H4 (cell line): ENCODE measurements at places on chromosomes 16 and 17. TPM values are rescaled to one million over a fixed set of nuclear protein-coding genes. Genes with fewer than 3 reads are reported as not detected.

KIF2B gene
- 0.33 TPM in 1 of 2 replicates, not detected in the other for total RNA-seq

ARL5C gene
- total RNA-seq: not detected in 2 replicates

FAM83G gene
- total RNA-seq: 4.4 and 5.9 TPM in 2 replicates

TTLL6 gene
- 0.12 and 0.18 TPM in 2 replicates for total RNA-seq

MYH13 gene
- total RNA-seq: not detected in 2 replicates

DNA sequence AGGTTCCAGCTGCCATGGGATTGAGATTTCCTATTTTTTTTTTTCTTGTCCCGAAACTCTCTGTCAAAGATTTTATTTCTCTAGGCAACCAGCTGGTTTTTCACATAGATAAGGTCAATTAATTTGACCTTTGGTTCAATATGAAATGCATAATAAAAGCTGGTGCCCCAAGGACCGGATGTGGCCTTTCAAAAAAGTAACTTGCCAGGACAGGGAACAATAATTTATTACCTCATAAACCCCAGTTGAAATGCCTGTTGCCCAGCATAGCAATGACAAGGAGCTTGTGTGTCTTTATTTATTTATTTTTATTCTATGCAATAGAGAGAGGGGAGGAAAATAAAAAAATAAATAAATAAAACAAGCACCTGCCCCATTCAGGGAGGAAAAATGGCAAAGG lies 472.7 kb downstream of the KCNJ2 start:
- no peak for DNase-seq

DNA sequence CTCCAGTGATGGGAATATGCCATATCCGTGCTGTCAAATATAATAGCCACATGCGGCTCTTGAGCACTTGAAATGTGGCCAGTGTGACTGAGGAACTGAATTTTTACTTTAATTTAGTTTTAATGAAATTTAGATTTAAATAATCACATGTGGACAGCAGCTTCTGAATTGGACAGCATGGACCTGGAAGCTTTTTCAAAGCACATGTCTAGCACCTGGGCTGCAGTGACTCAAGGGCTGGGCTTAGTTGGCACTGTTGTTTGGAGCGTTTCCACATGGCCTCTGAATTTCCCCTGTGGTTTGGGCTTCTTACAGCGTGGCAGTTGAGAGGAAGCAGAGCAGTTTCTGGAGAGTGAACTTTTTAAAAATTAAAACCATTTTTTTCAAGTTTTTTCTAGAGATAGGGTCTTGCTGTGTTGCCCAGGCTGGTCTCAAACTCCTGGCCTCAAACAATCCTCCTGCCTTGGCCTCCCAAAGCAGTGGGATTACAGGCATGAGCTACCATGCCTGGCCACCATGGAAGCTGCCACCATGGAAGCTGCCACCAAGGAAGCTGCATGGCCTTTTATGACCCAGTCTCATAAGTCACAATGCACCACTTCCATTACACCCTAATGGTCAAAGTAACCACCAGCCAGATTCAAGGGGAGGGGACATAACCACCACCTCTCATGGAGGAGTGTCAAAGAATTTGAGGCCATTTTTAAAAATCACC lies 6.7 kb upstream of the TOB1 start:
- no peak for DNase-seq

GRCh38 chr17:36999471-36999870 lies 50.7 kb downstream of the AATF start:
- DNase-seq: no peak

DNA sequence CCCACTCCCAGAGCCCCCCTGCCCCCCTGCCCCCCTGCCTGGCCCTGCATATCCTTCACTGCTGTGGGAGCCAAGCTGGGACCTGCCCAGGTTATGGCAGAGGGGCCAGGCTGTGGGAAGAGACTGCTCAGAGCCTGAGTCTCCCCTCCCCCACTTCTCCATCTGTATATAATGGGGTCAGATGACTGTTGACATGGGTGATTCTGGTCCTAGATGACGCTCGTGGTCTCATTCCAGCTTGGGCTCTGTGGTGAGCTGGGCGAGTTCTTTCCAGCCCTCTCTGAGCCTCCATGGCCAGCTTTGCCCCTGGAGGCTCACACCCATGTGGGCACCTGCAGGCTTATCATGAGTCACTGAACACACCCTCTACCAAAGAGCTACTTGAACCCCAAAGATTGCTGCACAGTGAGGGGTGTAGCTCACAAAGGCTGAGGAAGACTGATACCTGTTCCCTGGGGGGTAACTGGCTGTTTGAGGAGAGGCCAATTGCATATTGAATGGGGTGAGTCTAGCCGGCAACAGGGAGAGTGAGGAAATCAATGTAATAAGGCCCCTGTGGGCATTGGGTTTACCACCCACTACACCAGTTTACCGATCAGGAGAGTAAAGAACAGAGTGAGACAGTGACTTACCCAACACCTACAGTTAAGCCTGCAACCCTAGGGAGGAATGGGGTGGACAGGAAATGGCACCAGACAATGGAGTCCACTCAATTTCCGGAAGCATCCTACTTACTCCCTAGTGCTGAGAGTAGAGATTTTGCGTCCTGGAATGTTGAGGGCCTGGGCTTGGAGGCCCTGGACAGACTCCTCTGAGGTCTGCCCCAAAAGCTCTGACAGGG lies 4.2 kb upstream of the SREBF1 start:
- DNase-seq: peak; percentile 50

DNA sequence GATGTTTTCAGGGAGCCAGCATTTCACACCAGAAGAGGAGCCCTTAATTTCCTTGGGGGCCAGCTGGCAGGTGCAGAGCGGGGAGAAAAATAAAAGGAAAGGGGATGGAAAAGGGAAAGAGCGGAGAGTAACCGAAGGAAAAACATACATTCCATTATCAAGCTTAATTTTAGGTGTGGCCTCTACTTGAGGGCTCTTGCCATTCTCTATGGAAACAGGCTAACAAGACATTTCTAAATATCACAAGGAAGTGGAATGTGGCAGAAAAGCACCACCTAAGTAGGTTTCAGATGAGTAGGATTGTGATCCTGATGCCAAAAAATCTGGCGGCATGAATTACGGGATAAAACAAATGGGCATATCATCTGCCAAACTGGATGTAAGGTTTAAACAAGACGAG lies 970 bp upstream of the DYNC1LI2 start:
- no peak for DNase-seq

- DNase-seq: no peak
Observed at GRCh38 chr16:22370038-22370820, 4.2 kb downstream of the CDR2 start.

DNA sequence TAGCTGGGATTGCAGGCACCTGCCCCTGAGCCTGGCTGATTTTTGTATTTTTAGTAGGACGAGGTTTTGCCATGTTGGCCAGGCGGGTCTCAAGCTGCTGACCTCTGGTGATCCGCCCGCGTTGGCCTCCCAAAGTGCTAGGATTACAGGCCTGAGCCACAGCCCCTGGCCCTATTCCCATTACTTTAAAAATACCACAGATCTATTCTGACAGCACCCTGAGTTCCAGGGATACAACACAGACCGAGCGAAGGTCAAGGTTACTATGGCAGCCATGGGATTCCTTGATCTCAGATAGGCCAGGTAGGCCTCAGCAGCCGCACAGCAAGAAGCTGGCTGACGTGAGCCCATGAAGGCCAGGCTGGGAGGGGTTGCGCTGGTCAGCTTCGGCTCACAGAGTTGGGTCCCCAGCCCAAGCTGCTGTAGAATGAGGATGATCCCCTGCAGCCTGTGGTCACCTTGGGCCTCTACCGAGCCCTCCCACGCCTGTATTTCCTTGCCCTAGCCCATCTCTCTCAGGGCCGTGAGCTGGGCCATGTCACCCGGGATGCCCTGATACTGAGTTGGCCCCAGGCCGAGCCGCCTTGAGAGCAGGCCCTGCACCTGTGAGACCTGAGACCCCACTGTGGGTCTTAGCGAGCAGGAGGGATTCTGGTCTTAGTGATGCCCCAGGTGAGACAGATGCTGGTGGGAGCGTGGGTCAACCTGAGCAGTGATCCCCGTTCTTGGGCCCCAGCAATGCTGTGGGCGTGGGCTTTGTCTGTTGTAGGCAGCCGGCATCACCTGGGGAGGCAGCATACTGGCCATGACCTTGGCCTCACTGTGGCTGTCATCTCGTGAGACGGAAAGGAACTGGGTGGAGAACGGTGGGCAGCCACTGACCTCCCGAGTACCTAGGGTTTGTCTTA lies 16.9 kb upstream of the RNF213 start:
- no peak for DNase-seq

- DNase-seq: no peak
Observed at GRCh38 chr17:40355804-40356758, 8.5 kb downstream of the GJD3 start.

GRCh38 chr16:68360547-68360946 lies 49.7 kb downstream of the PRMT7 start:
- DNase-seq: no peak

DNA sequence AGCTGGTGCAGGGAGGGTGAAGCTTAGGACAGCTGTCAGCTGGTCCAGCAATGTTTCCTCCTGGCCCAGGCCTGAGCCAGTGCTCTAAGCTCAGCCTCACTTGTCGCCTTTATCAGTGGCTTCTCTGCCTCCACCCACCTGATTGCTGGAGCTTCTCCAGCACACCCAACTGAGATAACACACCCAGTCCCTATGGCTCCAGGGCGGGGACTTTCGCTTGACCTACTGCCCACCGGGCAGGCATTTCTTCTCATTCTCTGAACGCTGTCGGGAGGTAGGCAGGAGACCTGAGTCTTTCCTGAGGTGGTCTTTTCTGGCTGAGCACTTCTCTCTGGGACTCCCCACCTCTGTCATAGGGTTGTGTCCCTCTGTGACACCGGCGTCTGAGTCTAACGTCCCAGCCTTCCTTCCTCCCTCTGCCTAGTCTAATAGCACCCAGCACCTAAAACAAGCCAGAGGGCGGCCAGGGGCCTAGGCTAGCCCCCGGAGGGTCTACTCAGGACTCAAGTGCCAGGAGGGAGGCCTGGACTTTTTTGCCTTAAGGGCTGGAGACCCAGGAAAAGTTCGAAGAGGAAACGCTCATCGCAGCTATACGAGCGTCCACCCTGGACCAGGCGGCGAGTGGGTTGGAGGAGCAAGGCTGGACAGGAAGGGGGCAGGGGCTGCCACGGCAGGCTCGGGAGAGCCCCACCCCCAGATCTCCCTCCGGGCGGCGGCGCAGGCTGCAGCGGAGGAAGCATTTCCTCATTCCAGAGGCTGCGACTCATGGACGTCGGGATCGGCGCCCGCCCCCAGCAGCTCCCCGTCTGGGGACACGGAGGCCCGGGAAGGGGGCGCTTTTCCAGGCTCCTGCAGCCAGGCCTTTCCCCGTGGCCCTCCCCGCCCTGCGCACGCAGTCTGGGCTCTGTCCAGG lies 756 bp downstream of the TAX1BP3 start:
- peak; percentile 74 for DNase-seq

DNA sequence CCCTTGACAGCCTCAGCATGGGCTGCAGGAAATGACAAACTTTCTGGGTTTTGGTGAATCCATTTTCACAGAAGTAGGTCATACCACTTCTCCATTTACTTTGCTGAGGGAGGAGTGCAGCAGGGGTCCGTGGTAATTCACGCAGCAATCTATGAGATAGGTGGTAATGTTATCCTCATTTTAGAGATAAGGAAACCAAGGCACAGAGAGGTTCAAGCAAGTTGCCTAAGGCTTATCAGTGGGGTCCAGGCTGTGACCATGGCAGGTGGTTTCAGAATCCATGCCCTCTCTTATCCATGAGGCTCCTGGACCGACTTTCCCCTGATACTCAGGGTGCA lies 12.6 kb downstream of the TBX4 start:
- no peak for DNase-seq

DNA sequence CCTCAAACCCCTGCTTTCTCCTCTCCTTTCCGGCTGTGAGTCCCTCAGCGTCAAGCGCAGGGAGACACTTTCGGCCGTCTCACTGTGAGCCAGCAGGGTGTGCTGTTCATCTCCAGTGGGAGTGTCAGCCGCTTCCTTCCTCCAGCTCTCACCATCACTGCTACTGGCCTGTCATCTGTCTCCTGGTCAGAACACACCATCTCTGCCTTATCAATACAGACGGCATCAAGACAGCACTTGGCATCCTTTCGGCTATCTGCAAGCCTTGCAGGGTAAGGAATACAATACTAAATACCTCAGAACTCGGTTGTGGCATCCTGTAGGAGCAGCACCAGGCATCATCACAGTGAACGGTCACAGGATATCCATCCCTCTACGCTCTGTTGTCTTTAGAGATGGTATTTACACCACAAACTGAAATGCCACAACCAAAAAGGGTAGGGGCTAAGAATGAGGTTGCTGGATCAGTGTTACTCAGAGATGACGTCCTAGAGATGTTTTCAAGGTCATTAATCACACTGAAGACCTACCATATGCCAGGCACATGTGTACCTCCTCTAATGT lies 20.7 kb upstream of the CMTM4 start:
- no peak for DNase-seq

DNA sequence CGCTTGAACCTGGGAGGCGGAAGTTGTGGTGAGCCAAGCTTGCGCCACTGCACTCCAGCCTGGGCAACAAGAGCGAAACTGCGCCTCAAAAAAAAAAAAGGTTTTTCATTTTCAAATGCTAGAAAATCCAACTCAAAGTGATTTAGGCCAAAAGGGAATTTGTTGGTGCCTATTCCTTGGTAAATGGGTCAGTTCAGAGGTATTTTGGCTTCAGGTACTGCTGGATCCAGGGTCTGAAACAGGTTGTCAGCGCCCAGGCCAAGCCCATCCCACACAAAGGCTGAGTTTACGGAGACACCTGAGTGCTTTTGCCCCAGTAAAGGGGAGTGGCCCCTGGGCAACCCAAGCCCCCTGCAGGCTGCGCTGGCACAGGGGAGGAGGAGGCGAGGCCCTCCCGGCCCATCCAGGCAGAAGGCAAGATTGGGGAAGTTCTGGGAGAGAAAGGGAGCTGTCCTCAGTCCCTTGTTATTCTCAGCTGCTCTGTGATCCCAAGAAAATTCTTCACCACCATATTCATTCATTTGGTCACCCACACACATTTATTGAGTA lies 8.5 kb upstream of the JPH3 start:
- no peak for DNase-seq

- DNase-seq: no peak
Observed at GRCh38 chr17:8038954-8039610, at the start of gene ALOX15B. ALOX15B (plus strand) TSS chr17:8039059; CDS start chr17:8039156, 97 bp downstream.

DNA sequence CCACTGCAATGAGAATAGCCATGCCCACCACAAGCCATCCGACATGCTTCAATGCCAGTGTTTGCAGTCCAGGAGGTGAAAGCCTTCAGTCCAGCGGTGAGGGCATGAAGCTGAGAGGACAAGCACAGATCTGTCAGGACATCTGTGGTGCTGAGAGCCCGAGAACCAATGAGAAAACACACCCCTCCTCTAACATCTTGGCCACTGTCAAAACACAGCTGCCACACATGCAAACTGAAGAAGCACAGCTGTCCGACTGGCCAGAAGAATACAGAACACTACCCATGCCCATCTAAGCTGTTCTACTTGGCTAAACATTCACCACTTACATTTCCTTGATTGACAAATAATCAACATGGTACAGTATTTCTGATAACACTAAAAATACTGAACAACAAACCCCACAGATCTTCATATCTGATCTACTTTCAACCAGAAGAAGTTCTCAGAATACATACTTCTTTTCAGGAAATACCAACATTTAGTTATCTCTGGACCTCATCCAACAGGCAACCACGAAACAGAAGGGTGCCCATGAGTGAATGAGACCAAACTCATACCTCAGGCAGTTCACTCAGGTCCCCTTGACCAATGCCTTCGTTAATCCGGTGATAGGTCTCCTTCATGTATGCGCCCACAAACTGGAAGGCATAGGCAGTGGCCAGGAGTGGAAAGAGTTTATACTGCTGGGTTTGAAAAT lies 10.2 kb upstream of the FBF1 start:
- no peak for DNase-seq

GRCh38 chr17:72353502-72353901 lies 232.7 kb downstream of the SOX9 start:
- no peak for DNase-seq
